ENCODE measurements at places on chromosomes 11 and 22.

DNA sequence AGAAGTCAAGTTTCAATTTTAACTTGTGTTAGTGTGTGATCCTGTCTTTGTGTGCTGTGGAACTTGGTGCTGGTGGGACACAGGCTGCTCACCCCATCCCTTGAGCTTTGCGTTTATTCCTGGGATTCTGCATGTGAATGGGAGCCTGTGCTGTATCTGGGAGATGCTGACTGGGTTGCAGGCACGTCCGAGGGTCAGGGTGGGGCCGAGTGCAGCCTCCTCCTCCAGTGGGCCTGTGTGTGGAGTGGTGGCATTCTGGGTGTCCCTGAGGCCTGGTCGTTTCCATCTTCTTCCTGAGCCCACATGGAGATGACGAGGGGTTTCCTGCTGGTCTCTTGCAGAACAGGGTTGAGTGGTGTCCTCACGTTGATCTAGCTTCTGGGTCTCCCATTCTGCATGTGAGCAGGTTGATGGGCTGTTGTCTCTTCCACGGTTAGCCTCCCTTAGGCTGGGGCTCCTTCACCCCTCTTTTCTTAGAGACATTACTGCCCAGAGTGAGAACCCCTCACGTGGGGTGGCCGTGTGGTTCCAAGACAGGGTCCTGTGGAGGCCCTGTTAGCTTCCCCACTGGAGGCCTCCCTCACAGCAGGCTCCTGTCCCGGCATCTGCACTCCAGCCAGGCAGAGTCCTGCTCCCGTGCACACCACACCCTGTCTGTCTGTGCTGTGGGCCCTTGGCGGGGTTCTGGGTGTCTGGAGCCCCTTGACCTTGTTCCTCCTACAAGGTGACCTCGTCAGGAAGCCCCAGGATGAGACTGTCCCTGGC, 4.9 kb downstream of the PTDSS2 start:
- DNase-seq = no peak

DNA sequence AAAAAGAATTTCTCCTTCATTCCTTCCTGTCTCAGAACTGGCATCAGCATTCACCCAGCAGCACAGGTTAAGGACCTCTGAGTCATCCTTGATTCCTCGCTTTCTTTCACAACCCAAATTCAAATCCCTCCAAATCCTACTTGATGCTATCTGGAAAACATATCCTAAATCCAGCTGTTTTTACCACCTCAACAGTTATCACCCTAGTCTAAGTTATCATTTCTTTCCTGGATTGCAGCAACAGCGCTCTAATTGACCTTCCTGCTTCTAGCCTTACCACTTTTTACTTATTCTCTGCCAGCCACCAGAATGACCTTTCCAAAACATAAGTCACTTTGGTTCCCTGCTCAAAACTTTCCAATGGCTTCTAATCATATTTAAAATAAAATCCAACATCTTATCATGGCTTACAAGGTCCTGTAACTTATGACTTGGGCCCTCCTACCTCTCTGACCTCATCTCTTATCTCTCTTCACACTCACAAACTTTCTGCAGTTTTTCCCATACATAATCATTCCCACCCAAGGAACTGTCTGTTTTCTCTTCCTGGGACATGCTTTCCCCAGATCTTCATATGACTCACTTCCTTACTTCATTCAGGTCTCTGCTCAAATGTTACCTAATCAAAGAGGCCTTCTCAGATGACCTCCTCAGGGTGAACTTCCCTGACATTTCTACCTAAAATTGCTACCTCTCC, 119.4 kb downstream of the TTC28 start:
- DNase-seq = no peak

- no peak for DNase-seq
Measured at GRCh38 chr11:114317787-114318137, 21.6 kb downstream of the NNMT start.

DNA sequence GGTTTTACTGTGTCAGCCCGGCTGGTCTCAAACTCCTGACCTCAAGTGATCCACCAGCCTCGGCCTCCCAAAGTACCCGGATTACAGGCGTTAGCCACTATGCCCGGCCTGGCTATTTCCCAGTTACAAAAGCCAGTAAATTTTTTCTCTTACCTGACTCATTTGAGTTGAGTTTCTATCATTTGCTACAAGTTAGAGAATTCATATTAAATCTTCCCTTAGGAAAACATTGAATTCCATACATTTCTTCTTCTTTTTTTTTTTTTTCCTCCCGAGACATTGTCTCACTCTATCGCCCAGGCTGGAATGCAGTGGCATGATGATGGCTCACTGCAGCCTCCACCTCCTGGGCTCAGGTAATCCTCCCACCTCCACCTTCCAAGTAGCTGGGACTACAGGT, 26.0 kb downstream of the CHEK2 start:
- DNase-seq = no peak

DNA sequence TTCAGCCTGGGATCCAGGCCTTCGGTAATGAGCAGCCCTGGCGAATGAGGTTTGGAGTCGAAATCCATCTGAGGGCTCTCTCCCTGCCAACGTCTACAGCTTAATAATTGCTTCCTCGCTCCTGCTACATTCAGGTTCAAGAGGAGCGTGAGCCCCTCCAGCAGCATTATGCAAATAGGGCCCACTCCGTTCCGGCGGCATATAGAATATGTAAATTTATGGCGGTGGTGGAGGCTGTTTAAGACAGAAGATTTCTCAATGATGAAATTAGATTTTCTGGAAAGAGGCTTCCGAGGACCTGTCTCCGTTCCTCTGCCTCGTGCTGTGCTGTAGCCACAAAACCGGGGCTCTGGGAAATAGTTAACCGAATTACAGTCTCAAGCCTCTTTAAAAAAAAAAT, 402.8 kb downstream of the MIAT start:
- no peak for DNase-seq

- no peak for DNase-seq
Measured at GRCh38 chr22:44931077-44931540, 78.7 kb downstream of the PHF21B start.

GRCh38 chr11:94128291-94128745, 323 bp upstream of the PANX1 start:
- no peak for DNase-seq

- DNase-seq = no peak
Measured at GRCh38 chr11:117462183-117462863, 134.7 kb downstream of the CEP164 start.

DNA sequence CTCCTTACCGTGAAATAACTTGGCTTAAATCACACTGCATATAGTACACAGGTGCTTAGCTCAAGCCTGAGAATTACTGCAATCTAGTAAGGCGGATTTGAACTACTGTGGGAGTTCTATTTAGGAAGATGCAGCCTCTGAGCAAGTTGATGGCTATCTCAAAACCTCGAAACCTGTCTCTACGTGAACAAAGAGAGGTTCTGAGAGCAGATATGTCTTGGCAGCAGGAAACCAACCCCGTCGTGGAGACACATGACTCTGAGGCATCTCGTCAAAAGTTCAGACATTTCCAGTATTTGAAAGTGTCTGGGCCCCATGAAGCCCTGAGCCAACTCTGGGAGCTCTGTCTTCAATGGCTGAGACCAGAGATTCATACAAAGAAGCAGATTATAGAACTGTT, 5.9 kb downstream of the ZNF215 start:
- no peak for DNase-seq

GRCh38 chr11:6238902-6239301, at the start of gene CNGA4:
CNGA4 (plus strand) TSS chr11:6239089; CDS start chr11:6239207, 118 bp downstream.
- DNase-seq = no peak

DNA sequence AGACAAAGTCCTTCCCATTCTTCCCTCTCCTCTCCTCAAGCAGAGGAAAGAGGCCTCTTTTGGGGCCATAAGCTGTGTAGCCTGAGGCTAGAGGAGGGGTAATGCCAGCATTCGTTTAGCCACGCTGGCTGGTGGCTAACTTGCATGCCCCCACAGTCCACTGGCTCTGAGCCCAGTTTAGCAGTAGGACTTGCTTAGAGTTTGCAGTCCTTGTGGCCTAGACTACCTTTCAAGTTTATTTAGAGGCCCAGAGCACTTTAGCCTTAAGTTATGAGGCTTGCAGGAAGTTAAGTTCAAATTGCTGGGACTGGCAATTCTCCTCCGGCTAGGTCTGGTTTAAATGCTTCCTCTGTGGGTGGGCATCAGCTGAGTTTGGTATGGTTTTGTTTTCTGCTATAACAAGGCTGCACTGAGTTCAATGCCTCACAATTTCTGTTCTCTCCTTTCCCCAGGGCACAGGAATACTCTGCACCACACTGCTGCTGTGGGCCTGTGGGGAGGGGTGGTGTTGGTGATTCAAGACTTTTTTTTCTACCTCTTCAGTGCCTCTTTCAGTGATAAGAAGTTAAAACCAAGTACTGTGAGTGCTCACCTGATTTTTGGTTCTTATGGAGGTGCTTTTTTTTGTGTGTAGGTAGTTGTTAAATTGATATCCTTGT, 281.0 kb upstream of the C11orf87 start:
- no peak for DNase-seq

DNA sequence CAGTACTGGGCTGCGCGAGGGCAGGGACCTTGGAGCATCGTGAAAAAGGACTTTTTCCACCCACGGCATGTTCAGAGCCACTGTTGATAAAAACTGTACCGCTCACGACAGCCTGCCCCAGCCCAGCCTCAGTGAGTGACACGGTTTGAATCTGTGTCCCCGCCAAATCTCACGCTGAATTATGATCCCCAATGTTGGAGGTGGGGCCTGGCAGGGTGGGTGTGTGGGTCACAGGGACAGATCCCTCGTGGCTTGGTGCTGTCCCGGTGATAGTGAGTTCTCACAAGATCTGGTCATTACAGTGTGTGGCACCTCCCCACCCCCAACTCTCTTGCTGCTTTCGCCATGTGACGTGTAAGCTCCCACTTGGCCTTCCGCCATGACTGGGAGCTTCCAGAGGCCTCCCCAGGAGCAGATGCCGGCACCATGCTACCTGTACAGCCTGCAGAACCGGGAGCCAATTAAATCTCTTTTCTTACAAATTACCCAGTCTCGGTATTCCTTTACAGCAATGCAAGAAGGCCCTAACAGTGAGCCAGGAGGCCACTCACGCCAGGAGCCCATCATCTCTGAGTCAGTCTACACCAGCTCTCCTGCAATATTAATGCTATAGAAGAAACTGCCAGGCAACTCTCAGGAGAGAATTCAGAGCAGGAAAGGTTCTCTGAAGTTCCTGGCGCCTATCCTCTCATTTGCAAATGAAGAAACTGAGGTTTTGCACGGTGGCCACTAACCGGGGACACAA, 1.3 kb downstream of the TOLLIP start:
- DNase-seq = no peak

DNA sequence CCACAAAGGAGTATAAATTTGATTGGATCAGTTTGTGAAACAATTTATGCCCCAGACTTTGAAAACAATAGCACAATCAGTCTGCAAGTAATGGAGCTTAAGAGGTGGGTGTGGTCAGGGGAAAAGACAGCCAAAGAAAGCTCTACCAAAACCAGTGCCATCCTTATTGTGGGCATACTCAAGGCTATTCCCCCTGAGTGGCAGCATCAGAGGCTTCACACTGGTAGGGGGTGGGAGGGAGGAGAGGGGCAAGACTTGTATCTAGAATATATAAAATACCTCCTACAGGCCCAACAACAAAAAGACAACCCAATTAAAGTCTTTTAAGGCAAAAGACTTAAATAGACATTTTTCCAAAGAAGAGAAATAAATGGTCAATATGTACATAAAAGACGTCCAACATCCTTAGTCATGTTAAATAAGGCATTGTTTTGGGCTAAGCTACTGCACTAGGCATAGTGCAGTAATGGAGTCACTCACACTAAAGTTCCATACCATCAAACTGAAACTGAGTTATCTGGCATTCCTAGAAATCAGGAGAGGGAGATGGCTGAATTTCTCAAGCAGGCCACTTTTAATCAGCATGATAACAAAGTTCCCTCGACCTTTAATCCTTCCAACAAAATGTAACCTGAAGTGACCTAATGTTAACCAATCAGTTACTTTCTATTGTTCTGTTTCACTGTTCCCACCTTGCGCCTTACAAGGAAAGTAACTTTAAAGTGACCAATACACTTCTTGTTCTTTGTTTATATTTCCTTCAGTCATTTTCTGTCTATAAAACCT, 24.8 kb downstream of the NARS2 start:
- DNase-seq = no peak

GRCh38 chr11:23836981-23837380, 659.9 kb upstream of the LUZP2 start:
- no peak for DNase-seq

DNA sequence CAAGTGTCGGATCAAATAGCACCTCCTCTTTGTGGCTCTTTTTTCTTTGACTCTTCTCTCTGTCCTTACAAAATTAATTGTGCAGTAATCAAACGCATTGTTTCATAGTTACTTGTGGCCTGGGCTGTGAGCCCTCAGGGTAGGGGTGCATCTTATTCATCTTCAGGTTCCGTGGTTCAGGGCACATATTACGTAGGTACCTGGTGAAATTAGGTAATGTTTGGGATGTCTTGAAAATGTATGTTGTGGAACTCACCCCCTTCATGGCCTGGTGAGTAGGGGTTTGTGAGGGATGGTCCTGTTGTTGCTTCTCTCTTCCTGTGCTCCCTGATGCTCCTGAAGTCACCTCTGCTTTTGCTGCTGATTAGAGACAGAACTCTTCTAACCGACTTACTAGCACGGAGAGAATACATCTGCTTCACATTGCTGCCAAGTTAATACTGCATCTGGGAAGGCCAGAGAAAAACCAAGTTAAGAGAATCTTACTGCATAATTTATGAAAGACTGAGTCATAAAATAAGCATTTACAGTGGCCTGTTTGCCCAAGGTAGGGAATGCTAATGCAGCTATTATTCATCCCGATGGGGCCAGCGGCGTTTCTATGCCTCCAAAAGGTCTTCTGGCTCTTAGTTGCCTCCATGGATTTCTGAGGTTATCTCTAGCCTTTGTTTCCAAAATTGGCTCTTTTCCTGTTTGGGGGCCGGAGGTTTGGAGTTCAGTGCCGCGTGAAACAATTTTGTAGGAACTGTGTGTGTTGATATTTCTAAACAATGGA, 66.9 kb downstream of the TBC1D22A start:
- no peak for DNase-seq

GRCh38 chr11:14345668-14346067, 13.3 kb downstream of the RRAS2 start:
- no peak for DNase-seq

- DNase-seq = no peak
Measured at GRCh38 chr11:118001494-118001971, 15.3 kb downstream of the IL10RA start.

GRCh38 chr22:42646569-42647525, 2.3 kb downstream of the CYB5R3 start:
- DNase-seq = no peak

GRCh38 chr11:45817191-45817590, 12.2 kb downstream of the SLC35C1 start:
- no peak for DNase-seq

GRCh38 chr22:38491707-38492348, 14.3 kb downstream of the DDX17 start:
- DNase-seq = no peak

GRCh38 chr11:17513853-17514252, 30.4 kb downstream of the USH1C start:
- DNase-seq = no peak

- DNase-seq = no peak
Measured at GRCh38 chr11:125247431-125247830, 82.9 kb downstream of the PKNOX2 start.

- no peak for DNase-seq
Measured at GRCh38 chr11:1476940-1477736, 9.4 kb downstream of the MOB2 start.

- no peak for DNase-seq
Measured at GRCh38 chr11:91846002-91846401, 378.6 kb upstream of the FAT3 start.

Measured in activated CD4-positive, CD25-positive, alpha-beta regulatory T cell (primary cell).